Fibroblast of lung (primary cell): ENCODE measurements at places on chromosomes 4 and X.

- no peak for DNase-seq
Observed at GRCh38 chr4:102143433-102143832, 201.8 kb downstream of the SLC39A8 start.

GRCh38 chrX:10818651-10819050 is 198.3 kb upstream of the MID1 start:
- DNase-seq = no peak

GRCh38 chr4:107894138-107894603 is 37.2 kb upstream of the CYP2U1 start:
- DNase-seq = no peak

DNA sequence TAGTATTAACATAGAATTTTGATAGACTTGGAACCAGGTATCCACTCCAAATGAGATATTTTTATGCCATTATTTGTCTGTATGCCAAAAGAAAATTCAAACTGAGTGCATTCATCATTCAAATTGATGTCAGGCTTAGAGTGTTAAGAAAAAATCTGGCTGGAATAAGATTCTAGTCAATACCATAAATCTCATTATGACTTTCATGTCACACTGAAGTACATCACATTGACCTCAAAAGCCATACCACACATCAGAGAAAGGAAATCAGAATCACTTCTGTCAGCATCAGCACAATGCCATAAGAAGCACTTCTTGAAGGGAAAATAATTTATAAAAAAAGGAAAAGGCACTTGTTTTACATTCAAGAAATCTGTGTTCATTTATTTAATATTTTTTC is 119.0 kb upstream of the BMP3 start:
- DNase-seq = no peak

DNA sequence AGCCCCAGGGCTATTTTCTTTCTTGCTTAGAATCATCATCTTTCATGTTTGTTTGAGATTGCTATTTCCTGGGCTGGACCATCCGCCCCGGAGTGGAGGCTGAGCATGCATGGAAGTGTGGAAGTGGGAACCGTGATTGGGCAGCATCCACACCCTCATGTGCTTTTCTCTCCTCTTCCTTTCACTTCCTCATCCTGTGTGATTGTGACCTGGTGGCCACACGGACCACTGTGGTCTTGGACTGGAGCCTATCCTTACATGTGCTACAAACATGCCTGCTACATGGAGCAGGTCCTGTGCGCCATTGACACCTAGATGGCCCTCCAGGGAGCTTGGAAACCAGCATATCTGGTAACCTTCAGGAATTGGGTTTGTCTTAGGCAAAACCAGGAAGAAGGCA is 175.9 kb upstream of the LCORL start:
- DNase-seq = no peak

- no peak for DNase-seq
Observed at GRCh38 chrX:140744085-140744484, 34.5 kb downstream of the LINC00632 start.

- DNase-seq = peak; percentile 86
Observed at GRCh38 chr4:140756319-140757231, at the start of gene TBC1D9. Gene TBC1D9 (minus strand): TSS chr4:140756385. CDS start chr4:140756045, 340 bp downstream.

DNA sequence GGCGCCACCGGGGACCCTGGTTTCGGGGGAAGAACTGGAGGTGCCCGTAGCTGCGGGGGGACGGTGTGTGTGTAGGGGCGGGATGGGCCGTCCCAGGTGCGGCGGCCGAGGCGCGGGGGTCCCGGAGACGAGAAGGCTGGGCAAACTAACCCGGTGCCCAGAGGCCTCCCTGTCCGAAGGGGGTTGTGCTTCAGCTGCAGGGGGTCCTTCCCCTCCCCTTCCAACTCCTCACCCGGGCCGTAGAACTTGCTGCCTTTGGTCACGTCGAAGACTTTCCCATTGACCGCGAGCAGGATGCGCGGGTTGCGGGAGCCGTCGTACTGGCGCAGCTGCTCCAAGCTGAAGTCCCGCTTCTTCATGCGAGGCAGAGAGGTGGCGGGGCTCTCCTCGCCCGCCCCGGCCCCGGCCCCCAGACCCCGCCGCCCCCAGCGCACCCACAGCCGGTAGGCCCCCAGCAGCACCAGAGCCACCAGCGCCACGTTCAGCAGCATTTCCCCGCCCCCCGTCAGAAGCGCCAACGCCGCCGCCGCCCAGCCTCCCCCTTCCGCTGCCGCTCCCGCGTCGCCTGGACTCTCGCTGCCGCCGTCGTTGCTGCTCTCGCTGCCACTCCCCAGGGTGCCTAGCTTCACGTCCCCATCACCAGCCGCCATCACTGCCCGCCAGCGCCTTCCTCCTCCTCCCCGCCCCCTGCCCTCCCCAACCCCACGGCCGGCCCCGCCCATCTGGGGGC is at the start of gene PGRMC2:
PGRMC2 (minus strand) TSS at position 673 of the 730 bp plus-strand sequence; CDS start at position 650, 23 bp downstream.
- peak; percentile 44 for DNase-seq

GRCh38 chrX:150771116-150771515 is 77.9 kb downstream of the MTMR1 start:
- DNase-seq = no peak

DNA sequence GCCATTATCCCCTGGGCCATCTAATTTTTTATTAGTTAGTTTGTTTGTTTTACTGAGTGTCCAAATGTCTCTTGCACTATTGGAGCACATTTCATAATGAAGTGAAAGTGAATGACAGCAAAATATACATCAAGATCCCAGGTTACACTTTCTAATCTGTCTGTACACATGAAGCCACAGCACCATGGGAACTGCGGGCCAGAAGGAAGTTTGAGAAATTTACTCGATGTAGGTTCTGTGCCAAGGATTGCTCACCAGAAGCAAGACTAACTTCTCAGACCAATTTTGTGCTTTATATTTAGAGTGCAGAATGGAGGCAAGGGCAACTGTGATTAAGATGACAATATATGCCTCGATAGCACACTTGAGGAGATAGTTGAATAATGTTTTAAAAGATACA is 258.0 kb downstream of the COL25A1 start:
- DNase-seq = peak; percentile 20

- no peak for DNase-seq
Observed at GRCh38 chrX:44621078-44621477, 78.4 kb upstream of the FUNDC1 start.

GRCh38 chrX:7330971-7331746 is 183.2 kb upstream of the PUDP start:
- peak; percentile 84 for DNase-seq

GRCh38 chr4:129176864-129177263 is 80.9 kb downstream of the C4orf33 start:
- no peak for DNase-seq

DNA sequence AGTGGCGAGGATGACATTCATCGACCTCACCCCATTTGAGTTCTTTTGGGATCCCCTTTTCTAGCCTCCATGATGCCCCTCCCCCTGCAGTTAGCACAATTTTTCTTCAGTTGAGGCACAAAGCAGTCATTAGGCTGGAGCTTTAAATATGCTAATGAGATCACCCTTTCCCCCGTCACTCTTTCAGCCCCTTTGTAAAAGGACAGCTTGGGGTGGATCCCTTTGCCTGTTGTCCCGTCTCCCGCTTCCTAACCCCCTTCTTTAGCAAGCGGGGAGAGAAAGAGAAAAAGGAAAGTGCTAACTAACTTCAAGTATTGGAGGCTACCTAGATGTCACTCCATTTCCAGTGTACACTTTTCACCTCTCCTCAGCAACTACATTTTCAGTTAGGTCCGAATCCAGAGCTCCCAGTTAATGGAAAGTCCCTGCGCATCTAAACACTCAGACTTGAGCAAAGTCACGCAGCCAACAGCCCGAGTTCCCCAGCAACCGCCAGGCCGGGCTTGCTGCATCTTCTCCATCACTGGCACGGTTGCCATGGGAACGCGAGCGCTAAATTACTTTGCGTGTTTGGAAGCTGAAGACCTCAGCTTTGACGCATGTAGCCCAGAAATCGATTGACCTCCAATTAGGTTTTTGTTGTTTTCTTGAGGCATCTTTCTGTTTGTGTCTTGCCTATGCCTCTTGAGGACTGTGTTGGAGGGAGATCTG is 76.8 kb downstream of the RTL5 start:
- DNase-seq = no peak

DNA sequence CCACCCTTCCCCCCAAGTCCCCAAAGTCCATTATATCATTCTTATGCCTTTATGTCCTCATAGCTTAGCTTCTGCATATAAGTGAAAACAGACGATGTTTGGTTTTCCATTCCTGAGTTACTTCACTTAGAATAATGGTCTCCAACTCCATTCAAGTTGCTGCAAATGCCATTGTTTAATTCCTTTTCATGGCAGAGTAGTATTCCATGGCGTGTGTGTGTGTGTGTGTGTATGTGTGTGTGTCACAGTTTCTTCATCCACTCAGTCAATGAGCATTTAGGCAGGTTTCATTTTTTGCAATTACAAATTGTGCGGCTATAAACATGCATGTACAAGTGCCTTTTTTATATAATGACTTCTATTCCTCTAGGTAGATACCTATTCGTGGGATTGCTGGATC is 107.5 kb upstream of the GALNT7 start:
- no peak for DNase-seq

DNA sequence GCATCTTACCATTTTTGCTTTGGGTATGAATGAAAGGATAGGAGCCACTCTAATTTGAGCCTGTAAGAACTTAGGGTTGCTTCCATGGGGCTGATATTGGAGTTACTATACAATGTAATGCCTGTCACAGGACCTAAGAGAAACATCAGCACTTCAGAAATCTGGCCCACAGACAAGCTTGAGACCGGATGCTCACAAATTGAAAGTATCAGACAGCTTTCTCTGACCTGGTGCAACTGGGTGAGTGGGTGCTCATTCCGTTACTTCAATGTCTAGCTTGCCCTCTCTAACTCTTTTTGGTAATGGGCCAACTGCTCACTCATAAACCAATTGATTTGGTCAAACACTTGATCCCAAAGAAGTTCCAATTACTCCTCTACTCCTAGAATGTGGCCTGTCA is 62.1 kb downstream of the GPC4 start:
- no peak for DNase-seq

DNA sequence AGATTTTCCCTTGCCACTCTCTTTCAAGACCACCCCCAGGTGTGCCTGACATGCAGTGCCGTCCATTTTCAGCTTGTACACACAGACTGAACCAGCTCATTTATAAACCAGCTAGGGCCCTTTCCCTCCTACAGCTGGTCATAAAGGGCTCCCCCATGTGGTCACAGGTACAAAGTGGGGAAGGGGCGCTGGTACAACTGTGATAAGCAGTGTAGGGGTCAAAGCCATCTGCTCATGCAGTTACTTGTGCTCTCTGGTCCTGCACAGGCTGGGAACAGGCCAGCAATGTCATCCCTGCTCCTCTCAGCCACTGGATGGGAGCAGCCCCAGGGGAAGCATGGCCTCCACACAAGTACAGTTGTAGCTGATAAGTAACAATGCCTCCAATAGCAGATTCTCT is 20.6 kb downstream of the GABRQ start:
- no peak for DNase-seq

DNA sequence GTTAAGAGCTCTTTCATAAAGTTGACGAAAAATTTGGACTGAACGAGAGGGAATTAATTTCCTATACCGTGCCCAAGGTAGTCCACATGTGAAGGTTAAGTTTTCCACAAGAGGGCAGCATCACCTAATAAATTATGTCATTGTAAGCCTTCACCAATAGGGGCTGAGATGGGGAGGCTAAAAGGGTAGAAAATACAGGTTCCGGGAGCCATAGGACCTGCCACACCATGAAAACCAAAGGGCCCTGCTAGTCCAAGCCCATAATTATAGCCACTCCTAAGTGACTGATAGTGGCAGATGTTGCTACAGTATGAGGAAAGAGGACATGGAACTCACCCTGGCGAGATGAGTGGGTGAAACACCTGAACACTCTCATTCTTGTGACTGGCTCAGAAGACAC is 122.2 kb downstream of the SHROOM4 start:
- DNase-seq = peak; percentile 46

- no peak for DNase-seq
Observed at GRCh38 chrX:153873282-153874084, 12.5 kb downstream of the L1CAM start.

DNA sequence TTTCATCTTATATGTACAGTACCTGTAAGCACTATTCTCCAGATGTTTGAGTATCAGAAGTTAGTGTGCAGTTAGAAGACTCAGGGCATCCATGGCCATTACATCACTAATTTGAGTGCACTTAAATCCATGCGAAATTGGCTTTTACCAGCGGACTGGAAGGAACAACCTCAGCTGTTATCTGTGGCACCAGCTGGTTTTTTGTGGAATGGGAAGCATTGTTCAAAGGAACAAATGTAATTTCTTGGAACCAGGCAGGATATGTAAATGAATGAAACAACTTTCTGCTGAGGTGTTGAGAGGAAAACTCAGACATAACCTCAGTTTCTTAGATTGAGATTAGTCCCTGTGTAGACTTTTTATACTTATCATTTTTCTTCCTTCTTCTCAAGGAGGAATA is 60.2 kb downstream of the PDGFRA start:
- no peak for DNase-seq

DNA sequence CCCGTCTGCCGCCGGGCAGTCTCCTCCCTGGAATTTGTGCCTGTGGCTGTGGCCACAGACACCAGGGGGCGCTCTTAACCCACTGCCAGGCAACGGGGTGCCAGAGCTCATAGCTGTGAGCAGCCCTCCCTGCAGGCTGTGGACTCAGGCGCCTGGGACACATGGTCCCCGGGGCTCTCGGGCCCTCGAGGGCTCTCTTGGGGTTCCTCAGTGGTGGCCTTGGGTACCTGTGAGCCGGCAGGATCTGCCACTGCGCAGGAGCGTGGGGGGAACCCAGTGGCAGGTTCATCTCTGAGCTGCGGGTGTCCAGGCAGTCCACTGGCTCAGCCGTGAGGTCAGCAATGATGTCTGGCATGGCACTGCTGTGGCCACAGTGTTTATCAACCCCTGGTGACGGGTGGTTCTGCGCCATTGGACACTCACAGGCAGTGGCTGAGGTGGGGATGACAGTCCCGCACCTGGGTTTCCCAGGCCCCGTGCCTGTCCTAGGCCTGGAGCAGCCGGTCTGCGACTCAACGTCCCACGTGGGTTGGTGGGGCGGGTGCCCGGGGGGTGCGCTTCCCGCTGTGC is 37.2 kb downstream of the PCGF3 start:
- DNase-seq = peak; percentile 45

GRCh38 chrX:38811515-38812243 is 10.4 kb downstream of the MID1IP1 start:
- peak; percentile 51 for DNase-seq

DNA sequence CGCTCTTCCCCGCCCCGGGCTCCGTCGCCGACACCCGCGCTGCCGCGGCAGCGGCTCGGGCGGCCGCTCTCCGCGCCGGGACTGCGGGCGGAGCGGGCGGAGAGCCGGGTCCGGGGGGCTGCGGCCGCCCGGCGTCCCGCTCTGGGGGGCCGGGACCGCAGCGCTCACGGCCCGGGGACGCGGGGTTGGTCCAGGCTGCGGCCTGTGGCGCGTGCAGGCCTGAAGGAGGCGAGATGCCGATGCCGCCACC is 492 bp downstream of the GALNT7 start:
- no peak for DNase-seq

GRCh38 chrX:123171781-123172180 is 12.3 kb upstream of the GRIA3 start:
- no peak for DNase-seq

GRCh38 chrX:135273162-135273561 is 21.3 kb downstream of the ETDA start:
- no peak for DNase-seq

DNA sequence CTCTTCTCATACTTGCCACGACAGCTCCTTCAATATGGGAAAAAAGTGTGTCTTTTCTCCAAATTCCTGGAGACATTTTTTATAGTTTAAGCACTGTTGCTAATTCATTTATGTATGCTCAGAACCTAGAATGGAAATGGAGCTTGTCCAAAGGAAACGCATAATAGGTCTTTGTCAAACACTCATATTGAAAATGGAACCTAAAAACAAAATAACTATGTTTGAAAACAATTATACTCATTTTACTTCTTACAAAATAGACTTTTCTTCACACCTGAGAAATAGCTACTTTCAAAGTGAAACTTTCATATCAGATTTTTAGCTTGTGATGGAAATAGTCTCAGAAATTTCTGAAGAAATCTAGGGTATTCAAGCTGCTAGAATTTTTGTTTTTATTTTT is 529.7 kb upstream of the BOD1L1 start:
- no peak for DNase-seq
